SK-N-DZ (cell line): ENCODE measurements at places on chromosomes 6 and 20.

DNA sequence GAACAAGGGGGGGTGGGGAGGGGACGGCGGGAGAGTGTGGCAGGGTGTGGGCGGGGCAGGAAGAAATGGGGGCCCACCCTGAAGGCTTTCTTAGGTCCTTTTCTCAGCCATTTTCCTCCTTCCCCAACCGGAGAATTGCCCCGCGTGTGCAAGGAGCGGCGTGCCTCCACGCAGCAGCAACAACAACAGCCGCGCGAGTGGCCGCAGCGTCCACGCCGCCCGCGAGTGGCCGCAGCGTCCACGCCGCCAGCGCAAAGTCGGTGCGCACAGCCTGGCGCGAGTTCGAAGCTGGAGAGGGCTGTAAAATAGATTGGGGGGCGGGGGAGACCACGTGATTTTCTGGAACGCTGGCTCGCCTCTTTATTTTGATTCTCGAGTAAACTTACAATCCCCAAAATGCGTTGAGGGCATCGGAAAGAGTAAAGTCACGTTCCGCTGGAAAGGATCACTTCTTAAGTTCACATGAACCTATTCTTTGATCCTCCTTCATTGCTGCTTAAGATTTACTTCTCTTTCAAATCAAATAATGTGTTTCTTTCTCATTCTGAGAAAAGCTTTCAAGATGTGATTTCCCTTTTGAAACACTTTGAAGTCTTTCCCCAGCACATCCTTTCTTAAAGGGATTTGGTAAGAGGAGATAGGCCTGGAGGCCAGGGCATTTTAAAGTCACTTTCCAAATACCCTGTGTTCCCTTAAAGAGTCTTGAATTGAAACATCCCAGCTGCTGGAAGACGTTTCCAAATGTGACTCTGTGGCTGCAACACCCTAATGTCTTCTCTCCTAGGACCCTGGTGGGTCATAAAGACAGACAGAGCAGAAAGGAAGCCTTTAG is 66.7 kb upstream of the ZNF217 start:
- DNase-seq, result no peak

GRCh38 chr6:169635345-169635744 is 66.5 kb downstream of the WDR27 start:
- no peak for DNase-seq

DNA sequence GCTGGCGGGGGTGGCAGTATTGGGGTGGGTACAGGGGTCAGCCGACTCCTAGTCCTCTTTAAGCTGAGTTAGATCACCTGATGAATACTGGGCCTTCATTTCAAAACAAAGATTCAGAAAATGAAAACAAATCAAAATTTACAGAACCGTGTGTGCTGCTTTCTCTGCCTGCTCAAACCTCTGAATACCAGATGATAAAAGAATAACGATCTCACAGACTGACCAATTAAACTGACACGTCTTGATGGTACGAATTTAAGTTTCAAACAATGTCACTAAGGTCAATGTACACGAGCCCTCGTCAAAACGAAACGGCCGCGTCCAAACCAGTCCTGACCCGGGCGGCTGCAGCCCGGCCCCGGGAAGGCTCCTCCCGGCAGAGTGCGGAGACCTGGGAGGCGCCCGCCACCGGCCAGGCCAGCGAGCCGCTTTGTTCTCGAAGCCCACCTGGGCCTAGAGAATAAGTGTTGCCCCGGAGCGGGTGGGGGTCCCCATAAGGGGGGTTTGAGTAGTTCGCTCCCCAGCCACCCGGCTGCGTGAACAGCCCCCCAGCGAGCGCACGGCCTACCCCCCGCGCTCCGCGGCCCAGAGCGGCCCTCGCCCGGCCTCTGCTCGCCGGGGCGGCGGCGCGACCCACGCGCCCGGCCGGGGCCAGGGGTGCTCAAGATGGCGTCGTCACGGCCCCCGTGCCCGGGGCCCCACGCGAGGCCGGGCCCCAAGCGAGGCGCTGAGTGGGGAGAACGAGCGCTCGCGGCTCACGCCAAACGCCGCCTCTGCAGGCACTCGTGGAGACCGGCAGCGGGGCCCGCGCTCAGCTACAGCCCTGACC is 728 bp downstream of the PSMA7 start:
- no peak for DNase-seq

- DNase-seq, result no peak
Observed at GRCh38 chr6:7389162-7389450, 436 bp downstream of the CAGE1 start.

- DNase-seq, result no peak
Observed at GRCh38 chr6:166910601-166911000, 45.7 kb downstream of the RNASET2 start.

GRCh38 chr6:4382362-4382853 is 247.0 kb upstream of the ECI2 start:
- no peak for DNase-seq

- DNase-seq, result no peak
Observed at GRCh38 chr20:49165611-49166010, 22.5 kb downstream of the STAU1 start.

- DNase-seq, result peak; percentile 73
Observed at GRCh38 chr20:52493171-52493721, 301.7 kb upstream of the ZFP64 start.

DNA sequence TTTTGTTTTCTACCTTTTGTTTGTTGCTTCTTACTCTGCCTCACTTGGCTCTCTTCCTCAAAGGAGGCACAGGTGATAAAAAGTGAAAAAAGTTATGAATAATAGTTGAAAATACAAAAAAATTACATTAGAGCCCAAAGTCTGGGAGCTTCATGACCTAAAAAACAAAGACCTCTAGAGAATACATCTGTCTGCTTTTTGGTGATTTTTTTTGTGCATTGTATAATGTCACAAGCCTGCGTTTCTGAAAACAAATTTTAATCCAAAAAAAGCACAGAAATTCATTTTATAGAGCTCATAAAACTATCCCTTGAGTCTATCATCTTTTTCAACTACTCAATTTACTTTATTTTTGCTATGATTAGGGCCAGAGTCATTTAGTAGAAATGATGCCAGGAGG is 41.4 kb upstream of the ARHGAP18 start:
- no peak for DNase-seq

DNA sequence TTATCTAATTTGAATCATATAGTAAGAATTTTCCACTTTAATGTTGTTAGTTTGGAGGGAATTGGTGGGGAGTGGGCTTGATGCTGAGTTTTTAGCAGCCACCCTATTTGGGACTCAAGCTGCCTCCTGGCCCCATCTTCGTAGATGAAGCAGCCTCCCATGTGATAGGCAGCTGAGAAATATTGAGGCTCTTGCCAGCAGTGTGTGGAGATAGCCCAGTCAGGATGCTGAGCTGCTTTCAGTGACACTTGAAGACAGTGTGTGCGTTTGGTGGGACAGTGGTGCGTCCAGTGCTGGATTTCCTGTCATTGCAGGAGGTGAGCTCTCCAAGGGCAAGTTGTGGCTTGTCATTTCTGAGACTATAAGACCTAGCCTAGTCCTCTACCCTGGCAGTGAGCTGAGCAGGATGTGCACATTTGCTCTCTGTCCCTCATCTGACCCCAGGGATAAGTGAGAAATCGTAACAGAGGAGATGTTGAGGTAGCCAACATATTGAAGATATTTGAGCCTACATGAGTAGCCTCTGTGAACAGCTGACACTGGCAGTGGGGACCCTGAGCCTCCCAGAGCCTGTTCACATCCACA is 47.9 kb upstream of the RNF8 start:
- DNase-seq, result no peak

DNA sequence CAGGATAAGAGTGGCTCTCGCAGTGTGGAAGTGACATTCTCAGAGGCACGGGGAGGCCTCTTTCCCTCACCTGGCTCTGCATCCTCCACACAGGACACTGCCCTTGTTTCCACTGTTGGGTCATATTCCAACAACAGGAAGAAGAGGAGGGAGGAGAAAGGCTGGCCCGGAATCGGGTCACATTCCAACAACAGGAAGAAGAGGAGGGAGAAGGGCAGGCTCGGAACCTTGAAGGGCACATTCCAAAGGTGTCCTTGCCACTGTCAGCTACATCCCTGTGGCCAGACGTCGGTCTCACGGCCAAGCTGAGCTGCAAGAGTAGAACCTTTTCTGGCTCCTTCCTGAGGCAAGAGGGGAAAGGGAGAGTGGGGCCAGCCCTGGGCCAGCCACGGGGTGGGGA is 25.4 kb downstream of the CHRNA4 start:
- no peak for DNase-seq

GRCh38 chr6:34051331-34051919 is 94.5 kb downstream of the GRM4 start:
- DNase-seq, result no peak

DNA sequence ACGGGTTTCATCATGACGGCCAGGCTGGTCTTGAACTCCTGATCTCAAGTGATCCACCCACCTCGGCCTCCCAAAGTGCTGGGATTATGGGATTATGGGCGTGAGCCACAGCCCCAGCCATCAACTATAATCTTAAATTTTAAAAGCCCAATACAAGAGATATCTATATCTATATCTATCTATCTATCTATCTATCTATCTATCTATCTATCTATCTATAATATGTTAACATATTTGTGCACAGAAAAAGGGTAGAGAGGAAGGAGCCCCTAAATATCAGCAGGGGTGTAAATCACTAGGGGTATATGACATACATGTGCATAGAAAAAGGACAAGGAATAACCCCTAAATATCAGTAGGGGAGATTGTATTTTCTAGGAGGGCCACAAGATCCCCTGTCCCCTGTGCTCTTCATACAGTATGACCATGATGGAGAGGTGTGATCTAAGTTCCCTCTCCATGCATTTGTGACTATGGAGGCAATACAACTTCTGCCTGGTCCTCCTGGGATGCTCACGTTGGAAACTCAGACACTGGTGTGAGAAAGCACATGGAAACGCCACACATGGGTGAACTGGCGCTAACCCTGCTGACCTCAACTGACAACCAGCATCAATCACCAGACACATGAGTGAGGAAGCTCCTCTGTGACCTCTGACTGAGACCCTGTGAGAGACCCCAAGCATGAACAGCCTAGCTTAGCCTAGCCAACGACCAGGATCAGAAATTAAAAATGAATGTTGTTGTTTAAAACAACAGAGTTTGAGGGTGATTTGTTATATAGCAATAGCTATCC is 1.2 kb upstream of the SPATS1 start:
- peak; percentile 88 for DNase-seq
